ENCODE measurements at places on chromosomes 4 and X. TPM values are rescaled to one million over a fixed set of nuclear protein-coding genes. Genes with fewer than 3 reads are reported as not detected.

PGAM4 gene
- total RNA-seq, result not detected

RAB40AL gene
- total RNA-seq, result 0.30 TPM

ETNPPL gene
- total RNA-seq, result not detected

SMR3B gene
- total RNA-seq, result not detected

STS gene
- total RNA-seq, result 7.7 TPM
